ENCODE measurements at places on chromosomes 6 and 20.

DNA sequence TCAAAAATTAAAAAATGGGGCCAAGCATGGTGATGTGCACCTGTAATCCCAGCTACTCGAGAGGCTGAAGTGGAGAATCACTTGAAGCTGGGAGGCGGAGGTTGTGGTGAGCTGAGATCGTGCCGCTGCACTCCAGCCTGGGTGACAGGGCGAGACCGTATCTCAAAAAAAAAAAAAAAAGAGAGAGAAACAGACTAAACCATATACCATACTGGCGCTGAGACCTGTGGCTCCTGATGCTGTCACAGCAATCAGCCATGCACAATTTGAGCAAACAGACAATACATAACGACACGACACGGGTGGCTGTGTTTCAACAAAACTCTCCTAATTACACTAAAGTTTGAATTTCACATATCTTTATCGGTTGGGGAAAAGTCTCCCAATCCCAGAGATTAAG is 14.9 kb upstream of the CBFA2T2 start:
- no peak for DNase-seq

- no peak for DNase-seq
Measured at GRCh38 chr6:117267766-117268534, 2.6 kb downstream of the VGLL2 start.

DNA sequence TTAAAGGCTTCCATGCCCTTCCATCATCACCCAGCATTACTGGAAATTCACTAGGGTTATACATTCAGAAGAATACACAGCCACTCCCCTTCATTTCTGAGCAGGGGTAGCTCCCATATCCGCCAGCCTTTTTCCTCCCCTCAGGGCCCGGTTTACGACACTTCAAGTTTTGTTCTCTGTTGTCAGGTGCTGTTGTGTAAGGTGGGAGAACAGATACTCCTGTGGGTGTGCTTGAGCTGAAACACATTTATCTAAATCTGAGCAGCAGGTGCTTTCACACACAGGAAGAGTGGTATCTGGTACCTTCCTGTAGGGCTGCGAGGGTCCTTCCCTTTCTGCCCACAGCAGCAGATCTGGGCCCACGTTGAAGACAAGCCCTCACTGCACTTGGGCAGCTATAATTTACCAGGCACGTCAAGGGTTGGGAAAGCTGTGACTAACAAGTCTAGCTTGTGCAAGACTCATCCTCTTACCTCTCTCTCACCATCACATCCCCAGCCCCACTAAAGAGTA is 215.8 kb upstream of the RREB1 start:
- no peak for DNase-seq

GRCh38 chr6:97129106-97129505 is 153.9 kb downstream of the MMS22L start:
- no peak for DNase-seq

GRCh38 chr20:41783423-41784208 is 165.4 kb upstream of the CHD6 start:
- DNase-seq = no peak

DNA sequence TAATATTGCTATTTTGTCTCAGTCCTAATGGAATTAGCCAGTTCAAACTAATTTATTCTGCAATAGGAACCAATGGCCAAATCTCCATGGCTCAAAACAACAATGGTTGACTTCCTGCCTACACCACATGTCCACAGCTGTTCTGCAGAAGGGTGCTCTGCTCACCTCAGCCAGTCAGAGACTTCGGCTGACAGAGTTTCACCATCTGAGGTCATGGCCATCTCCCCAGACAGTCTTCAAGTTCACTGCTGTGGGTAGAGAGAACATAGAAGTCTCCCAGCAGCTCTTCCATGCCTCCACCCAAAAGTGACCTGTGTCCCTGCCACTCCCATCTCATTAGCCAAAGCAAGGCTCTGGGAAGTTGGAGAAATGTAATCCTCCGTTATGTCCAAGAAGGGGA is 65.1 kb upstream of the FOXC1 start:
- DNase-seq = no peak

- no peak for DNase-seq
Measured at GRCh38 chr6:43743682-43744381, 26.2 kb upstream of the VEGFA start.

GRCh38 chr20:44642203-44643153 is 9.0 kb downstream of the ADA start:
- peak; percentile 67 for DNase-seq

DNA sequence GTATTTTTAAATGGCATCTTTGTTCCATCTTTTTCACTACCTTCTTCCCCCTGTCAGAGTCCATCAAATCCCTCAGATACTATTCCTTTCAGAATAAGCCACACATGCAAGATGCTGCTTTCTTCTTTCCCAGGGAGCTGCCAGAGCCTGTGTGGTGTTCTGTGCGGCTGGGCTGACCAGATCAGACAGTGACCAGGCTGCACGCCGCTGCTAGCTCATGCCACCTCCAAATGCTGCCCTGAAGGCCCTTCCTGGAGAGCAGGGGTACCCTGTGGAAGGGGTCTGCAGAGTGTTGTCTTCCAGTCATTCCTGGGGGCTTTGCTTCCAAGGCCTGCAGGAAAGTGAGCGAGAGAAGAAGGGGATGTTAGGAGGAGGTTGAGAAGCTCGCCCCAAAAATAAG is 179.1 kb upstream of the SUPT3H start:
- DNase-seq = no peak

DNA sequence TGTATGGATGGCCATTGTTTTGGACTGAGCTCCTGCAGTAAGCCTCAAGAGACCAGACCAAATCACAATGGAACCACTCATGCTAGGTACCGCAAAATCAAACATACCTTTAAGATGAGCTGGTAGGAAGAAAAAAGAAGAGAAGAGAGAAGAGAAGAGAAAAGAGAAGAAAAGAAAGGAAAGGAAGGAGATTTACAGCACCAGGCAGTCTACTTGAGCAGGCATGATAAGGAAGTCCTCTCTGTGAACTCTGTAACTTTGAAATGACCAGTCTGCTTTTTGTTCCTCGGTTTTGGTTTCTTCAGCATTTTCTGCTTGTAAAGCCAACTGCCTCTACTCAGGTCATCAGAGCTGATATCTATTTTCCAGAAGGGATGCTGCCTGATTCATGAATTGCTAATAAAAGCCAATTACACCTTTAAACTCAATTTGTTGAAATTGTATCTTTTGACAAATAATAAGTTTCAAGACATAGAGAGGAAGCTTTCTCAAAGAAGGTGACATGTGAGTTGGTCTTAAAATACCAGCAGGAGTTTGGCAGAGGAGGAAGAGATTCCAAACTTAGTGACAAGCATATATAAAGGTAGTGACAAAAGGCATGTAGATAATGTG is 134.3 kb downstream of the UNC5CL start:
- no peak for DNase-seq

GRCh38 chr6:161414180-161414579 is 140.3 kb upstream of the AGPAT4 start:
- no peak for DNase-seq

GRCh38 chr6:33638556-33638955 is 17.4 kb downstream of the ITPR3 start:
- no peak for DNase-seq

GRCh38 chr6:53724501-53724900 is 58.9 kb upstream of the KLHL31 start:
- DNase-seq = no peak

DNA sequence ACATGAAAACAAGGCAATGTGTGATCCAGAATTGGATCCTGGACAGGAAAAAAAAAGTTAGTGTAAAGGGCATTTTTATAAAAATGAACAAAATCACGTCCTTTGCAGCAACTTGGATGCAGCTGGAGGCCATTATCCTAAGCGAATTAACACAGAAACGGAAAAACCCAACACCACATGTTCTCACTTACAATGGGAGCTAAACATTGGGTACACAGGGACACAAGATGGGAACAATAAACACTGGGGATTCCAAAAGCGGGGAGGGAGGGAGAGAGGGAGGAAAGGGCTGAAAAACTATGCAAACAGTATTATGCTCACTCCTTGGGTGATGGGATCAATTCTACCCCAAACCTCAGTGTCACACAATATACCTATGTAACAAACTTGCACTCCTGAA is 91.4 kb upstream of the BTBD3 start:
- DNase-seq = no peak

DNA sequence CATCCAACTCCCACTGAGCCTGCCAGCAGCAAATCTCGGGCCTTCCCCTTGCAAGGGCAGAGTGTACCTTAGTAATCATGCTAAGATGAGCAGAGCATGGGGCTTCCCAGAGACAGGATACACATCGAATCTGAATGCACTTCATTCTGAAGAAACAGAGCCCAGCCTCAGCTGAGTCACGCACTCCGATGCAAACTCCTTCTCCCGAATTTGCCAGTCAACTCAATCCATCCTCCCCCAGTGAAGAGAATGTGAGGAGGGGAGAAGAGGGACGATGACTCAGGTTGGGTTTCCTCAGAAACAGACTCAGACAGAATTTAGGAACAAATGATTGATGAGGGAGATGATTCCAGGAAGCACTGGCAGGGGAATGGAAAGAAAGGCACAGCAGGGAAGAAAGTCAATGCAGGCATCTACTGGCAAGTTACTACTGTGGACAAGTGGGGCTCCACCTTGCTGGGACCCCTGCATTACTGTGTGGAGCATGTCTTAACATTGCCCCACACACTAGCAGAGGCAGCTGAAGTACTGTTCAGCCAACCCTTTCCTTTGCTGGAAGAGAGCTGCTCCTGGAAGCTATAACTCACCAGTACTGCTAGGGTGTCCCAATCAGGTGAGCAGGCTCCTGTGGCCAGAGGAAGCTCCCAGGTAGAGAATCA is 251.6 kb downstream of the ADGB start:
- DNase-seq = no peak

DNA sequence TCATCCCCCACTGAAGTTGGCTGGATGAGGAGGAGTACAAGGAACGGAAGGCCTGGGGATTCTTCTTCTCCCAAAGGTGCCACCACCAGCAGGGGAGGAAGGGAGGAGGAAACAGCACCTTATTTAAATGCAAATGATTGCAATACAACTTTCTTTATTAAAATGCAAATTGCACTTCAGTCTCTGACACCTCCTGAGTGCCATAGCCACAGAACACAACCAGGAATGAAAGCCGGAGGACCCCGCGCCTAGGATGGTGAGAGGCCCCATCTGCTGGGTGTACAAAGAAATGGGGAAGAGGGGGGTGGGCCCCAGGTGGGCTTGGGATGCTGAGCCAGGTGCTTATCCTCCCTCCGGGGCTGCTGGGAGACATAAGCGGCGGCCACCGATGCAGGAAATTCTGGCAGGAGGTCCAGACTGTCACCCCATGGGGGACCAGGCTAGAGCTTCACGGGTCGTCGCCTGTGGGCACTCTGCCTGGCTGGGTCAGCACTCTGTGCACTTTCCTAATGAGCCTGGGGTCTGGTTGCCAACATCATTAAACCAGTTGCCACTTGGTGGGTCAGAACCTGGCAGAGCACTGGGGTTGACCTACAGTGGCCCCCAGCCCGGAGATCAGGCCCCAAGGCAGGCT is 154.2 kb upstream of the MLN start:
- DNase-seq = no peak

- DNase-seq = no peak
Measured at GRCh38 chr6:101816716-101817115, 423.2 kb downstream of the GRIK2 start.

DNA sequence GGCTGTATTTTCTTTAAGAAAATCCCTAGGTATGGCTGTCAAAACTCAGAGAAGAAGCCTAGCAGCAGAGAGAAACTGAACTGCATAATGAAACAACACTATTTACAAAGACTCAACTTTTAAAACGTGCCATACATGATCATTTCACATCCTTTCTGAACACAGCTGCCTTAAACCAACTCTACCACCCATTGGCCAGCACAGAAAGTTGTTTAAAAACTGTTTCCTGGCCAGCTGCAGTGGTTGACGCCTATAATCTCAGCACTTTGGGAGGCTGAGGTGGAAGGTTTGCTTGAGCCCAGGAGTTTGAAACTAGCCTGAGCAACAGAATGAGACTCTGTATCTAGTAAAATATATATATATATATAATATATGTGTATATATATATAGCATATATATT is 336.4 kb upstream of the SOX4 start:
- DNase-seq = no peak

DNA sequence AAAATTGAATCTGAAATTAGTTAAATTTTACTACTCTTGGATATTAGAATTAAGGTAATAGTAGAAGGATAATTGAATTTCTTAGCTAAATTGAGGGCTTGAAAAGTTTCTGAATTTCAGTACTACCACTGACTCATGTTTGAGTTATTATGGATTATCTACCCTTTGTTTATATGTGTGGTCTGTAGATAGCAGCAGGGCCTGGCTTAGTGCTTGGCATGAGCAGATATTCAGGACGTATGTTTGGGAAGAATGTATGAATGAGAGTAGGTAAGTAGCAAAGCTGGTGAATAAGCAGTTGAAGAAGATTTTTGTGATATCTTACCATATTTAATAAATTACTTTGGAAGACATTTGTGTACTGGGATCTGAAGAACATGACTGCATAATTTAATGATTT is 152.7 kb downstream of the MACROD2 start:
- DNase-seq = no peak

GRCh38 chr6:14544666-14545065 is 427.1 kb downstream of the CD83 start:
- no peak for DNase-seq

- no peak for DNase-seq
Measured at GRCh38 chr6:14470671-14471070, 353.1 kb downstream of the CD83 start.

GRCh38 chr6:42726026-42726425 is 3.6 kb upstream of the PRPH2 start:
- no peak for DNase-seq

DNA sequence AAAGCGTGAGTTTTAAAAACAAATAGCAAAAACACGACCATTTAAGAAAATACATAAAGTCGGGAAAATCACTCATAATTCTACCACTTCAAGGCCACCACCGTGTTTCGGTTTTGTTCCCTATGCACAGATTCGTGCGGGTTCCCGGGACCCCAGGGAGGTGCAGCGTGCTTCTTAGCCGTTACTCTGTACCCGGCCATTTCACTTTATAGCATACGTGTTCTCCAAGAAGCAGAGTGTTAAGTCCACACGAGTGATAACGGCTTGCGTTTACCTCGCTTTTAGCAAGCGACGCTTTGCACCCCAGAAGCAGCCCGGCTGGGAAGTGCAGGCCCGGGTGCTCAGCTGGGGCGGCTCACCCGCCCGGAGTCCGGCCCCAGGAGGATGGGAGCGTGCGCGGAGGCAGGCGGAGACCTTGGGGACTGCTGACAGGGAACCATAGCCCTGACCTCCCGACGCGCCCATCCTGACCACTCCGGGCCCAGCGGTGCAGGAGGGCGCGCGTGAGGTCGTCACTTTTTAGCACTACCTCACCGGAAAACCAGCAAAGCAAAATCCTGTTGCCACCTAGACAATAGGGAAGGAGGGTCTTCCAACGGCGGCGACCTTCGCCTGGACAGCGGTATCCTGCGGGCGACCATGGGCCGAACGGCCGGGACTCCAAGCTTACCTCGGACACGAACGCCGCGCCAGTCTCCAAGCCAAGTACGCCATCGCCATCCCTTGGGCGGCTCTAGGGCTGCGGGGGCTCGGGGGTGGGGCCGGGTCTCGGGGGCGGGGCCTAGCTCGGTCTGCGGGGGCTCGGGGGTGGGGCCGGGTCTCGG is at the start of gene ECI2:
ECI2 (minus strand) TSS at position 735 of the 824 bp plus-strand sequence; CDS start at position 720, 15 bp downstream.
- no peak for DNase-seq

GRCh38 chr6:166969390-166970002 is 13.1 kb upstream of the RNASET2 start:
- DNase-seq = no peak

- peak; percentile 64 for DNase-seq
Measured at GRCh38 chr20:10447028-10447427, 11.9 kb downstream of the SLX4IP start.

Data from activated CD8-positive, alpha-beta memory T cell treated with anti-CD3 and anti-CD28 coated beads for 24 hours (primary cell).